ENCODE measurements at places on chromosomes 2 and 18.

DNA sequence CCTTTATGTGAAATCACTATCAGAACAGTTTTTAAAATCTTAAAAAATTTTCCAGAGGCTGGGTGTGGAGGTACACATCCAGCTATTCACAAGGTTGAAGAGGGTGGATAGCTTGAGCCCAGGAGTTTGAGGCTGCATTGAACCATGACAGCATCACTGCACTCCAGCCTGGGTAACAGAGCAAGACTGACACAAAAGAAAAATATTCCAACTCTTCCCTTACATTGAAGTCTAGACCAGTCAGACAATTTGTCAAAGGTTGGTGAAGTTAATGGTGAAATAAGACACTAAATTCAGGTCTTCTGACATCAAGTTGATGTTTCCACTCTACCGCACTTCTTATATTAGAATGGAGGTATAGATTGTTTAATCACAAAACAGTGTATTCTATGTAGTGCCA lies 52.8 kb downstream of the HYCC2 start:
- DNase-seq = no peak

DNA sequence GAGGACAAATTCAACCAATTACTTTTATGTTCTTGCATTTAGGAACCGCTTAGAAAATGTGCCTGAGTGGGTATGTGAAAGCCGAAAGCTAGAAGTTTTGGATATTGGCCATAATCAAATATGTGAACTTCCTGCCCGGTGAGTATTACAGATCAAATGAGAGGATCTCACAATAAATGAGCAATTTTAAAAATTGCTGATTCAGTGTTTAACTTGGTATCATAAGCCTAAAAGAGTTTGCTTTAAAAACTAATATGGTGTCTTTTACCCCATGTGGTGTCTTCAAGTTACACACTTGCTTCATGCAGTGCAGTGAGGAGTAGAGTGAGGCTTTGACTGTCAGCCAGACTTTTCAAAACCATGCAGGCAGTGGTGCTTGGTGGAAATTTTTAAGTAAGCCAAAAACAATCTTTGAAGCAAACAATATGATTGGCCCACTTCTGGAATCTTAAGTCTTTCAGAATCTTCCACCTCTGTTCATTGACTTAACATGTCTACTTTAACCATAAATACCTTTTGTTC lies 199.6 kb downstream of the PHLPP1 start:
- DNase-seq = no peak

DNA sequence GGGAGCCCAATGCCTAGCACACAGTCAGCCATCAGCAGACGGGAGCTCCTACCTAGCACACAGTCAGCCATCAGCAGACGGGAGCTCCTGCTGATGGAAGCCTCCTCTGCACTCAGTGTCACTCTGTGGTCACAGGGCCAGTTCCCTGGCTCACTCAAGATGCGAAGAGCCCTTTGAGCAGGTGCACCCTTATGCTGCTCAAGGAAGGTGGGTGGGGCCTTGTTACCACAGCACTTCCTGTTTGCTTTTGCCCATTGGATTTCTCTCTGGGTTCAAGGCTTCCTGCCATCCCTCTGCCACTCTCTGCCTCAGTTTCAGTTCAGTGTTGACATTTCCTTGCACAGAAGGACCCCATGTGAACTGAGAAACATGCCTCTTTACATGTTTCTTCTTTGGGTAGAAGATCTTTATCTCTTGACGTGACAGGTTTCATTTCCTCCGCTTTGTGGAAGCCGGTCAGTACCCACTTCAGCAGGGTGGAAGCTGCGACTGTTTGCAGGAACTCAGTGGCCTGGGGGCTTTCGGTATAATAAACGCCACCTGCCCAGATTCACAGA lies 11.6 kb downstream of the TRIB2 start:
- DNase-seq = no peak

GRCh38 chr2:46377101-46377581 lies 79.9 kb downstream of the EPAS1 start:
- DNase-seq = no peak

GRCh38 chr2:102368461-102369109 lies 13.0 kb downstream of the IL18R1 start:
- no peak for DNase-seq

- DNase-seq = no peak
These were observed 41.0 kb downstream of the CDKL4 start for GRCh38 chr2:39202639-39203369.

Data from stimulated activated CD8-positive, alpha-beta memory T cell treated with anti-CD3 and anti-CD28 coated beads, Interleukin-4, amount 100 ng/mL, for 4 hours (primary cell).